Umbilical cord (tissue), 2 donors: ENCODE measurements at places on chromosomes 2 and 18.

DNA sequence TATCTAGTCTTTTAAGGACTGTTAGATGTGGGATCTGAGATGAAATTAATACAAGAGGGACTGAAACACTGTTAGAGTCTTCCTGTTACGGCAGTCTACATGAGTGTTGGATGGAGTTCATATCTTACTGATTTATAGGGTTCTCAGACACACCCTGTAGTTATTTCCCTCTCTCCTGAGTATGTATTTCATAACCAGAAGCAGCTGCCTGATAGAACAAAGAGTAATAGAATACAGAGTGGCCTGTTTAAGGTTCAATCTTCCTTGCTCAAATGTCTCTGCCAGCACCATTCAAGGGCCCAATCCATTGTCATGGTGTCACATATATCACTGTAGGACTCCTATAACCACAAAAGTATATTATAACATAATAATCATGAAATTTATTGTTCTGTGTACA is 1229.1 kb upstream of the ACVR2A start:
- no peak for DNase-seq

GRCh38 chr2:118817469-118817868 is 30.0 kb downstream of the EN1 start:
- DNase-seq, result no peak

- no peak for DNase-seq
Observed at GRCh38 chr2:39508198-39508597, 71.1 kb upstream of the MAP4K3 start.

GRCh38 chr2:240134956-240135520 is 1.1 kb downstream of the COPS9 start:
- no peak for DNase-seq

- DNase-seq, result no peak
Observed at GRCh38 chr2:142188562-142188961, 57.7 kb upstream of the LRP1B start.

GRCh38 chr2:38966678-38967077 is 77.0 kb downstream of the ARHGEF33 start:
- no peak for DNase-seq

- no peak for DNase-seq
Observed at GRCh38 chr2:3313781-3314375, 63.7 kb downstream of the EIPR1 start.

DNA sequence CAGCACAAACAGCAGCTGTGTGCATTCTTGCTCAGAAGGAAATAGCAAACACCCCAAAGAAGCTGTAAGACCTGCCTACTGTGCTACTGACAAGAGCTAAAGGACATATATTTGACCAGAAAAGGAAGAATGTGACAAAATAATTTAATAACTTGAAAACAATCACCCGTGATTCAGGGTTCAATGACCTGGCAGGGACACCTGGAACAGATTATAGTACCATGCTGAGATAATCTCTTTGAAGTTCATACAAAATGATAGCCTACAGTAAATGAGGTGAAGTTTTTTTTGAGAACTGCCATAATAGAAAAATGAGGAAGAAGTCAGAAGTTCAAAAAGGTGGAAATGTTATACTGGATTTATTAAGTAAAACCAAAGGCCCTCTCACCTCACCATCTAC is 324.8 kb upstream of the GULP1 start:
- DNase-seq, result no peak

DNA sequence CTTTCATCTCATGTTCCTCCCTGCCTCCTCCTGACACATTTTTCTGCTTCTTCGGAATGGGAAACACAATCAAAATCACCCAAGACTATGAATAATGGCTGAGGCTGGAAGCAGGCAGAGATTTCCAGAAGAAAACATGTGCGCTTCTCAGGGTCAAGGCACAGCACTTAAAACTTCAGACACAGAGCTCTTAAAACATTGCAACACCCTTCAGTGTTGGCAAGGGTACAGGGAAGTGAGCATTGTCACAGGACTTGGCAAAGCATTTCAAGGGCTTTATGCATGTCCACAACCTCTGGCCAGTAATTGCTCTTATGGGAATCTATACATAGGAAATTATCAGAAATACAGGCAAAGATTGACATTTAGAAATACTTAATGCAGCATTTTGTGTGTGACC is 477.6 kb upstream of the KLHL29 start:
- no peak for DNase-seq

GRCh38 chr2:19178175-19178574 is 180.2 kb downstream of the OSR1 start:
- peak; percentile 53 for DNase-seq

- no peak for DNase-seq
Observed at GRCh38 chr2:217520356-217521010, 482.3 kb downstream of the TNS1 start.

DNA sequence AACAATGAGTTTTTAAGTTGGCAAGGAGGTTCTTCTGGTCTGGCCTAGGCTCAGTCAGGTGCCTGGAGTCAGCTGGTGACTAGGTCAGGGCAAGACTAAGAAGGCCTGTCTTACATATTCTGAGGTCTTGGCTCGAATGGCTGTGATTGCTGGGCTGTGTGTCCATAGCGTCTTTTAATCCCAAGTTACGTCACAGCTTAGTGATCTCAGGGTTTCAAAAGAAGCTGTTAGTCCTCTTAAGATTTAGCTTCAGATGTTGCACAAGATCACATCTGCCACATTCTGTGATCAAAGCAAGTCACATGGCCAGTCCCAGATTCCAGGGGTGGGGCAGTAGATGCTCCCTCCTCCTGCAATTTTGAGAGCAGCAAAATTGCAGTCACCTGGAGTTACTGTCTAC is 61.3 kb downstream of the PKP4 start:
- DNase-seq, result peak; percentile 18

- peak; percentile 94 for DNase-seq
Observed at GRCh38 chr2:54572262-54572635, 116.1 kb downstream of the SPTBN1 start.

- peak; percentile 94 for DNase-seq
Observed at GRCh38 chr2:101308432-101309210, at the start of gene RNF149. TSS of gene RNF149 (minus strand) at chr2:101308701. CDS start at chr2:101308588, 113 bp downstream.

GRCh38 chr2:76204048-76204447 is 493.3 kb upstream of the GCFC2 start:
- DNase-seq, result no peak

DNA sequence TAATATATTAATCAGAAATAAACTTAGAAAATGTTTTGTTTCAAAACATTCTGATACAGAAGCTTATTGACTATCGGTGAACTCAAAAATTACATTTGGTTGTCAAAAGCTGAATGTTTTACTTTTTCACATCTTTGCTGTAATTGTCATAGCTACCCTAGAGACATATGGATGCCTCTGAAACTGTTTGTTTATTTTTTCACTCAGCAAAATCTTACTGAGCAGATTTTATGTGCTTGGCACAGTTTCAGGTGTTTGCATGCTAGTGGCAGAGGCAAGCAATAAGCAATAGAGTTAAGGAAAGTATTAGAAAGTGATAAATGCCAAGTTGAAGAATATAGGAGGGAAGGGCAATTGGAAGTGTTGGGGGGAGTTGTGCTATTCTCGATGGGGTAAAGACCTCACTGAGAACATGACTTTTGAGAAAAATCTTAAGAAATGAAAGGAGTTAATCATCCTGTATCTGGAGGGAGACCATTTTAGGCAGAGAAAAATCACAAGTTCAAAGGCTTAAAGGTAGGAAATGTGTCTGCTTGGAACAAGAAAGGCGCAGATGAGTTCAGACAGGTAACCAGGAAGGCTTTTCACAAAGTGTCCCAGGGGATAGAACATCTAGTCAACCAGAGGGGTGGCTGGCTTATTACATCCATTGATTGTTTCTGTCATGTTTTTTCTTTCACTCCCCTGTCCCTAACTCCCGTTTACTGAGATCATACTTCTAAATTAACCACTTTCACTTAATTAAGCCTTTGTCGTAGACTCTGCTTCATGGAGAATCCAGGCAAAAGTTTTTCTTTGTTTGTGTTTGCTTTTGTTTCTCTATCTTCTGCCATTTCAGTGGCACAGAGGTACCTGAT is 27.2 kb upstream of the COBLL1 start:
- no peak for DNase-seq

- no peak for DNase-seq
Observed at GRCh38 chr2:14231391-14231898, 401.1 kb upstream of the LRATD1 start.

DNA sequence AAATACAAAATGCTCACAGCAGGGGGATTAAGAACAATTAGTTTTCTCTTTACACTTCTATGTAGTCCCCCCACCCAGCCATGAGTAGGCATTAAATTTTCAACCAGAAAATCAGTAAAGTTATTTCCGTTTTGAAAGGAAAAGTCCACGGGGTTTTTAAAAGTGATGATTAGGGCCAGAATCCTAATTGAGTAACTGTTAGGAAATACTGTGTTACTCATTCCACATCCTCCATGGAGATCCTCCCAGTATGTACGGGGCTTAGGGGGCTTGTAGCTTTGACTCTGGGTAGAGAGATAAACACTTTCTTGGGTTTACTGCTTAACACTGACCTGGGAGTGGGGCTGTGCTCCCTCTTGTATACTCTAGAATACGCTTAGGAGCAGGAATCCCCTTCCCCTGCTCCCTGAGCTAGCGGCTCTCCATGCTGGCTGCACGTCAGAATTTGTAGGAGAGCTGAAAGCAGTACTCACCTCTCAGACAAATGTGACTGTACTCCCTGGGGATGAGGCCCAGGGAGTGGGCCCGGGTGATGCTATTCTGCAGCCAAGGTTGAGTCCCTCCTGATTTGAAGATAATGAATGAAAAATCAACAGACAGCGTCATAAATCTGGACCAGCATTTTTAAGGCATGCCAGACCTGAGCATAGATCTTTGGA is 100.5 kb downstream of the SLC4A3 start:
- peak; percentile 42 for DNase-seq

DNA sequence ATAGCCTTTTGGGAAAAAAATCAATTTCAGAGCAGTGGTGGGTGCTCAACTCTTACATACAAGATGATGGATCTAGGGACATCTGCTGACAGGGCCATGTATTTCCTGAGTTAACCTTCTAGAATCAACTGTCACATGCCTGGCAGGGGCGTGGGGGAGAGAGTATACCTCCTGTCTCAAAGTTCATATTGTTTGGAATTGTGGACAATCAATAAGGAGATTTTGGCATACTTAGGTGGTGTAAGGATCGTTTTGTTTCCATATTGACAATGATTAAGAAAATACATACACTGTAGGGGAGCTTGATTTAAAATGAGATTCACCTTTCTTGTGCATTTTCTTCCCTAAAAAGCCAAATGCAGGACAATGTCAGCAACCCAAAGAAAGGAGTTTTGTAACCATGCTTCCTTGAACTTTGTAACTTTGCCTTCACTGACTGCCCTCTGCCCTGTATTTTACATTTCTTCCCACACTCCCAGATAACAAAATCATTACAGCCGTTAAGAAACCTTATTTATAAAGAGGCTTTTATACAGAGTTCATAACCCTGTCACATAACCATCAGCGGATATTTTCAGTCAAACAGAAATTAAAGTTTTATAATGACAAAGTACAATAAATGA is 88.4 kb downstream of the MEP1B start:
- DNase-seq, result no peak

GRCh38 chr18:75108579-75109318 is 100.2 kb downstream of the PTGR3 start:
- DNase-seq, result no peak

DNA sequence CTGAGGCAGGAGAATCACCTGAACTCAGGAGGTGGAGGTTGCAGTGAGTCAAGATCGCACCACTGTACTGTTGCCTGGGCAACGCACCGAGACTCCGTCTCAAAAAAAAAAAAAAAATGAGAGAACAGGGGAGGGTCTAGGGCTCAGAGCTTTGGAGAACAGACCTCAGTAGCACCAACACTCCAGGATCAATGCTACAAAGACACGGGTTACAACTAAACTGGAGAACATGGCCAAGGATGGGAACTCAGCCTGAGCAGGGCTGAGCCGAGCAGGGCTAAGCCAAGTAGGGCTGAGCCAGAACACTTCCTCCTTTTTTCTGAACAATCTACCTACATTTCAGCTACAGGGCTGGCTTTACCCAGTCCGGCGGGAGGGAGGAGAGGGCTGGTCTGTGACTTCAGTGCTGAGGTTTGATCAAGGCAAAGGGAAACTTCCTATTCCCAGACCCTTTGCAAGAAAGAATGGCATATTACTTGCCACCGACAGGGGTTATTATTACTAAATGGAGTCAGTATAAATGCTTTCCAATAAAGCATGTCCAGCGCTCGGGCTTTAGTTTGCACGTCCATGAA is 2.9 kb upstream of the CASP8 start:
- no peak for DNase-seq

DNA sequence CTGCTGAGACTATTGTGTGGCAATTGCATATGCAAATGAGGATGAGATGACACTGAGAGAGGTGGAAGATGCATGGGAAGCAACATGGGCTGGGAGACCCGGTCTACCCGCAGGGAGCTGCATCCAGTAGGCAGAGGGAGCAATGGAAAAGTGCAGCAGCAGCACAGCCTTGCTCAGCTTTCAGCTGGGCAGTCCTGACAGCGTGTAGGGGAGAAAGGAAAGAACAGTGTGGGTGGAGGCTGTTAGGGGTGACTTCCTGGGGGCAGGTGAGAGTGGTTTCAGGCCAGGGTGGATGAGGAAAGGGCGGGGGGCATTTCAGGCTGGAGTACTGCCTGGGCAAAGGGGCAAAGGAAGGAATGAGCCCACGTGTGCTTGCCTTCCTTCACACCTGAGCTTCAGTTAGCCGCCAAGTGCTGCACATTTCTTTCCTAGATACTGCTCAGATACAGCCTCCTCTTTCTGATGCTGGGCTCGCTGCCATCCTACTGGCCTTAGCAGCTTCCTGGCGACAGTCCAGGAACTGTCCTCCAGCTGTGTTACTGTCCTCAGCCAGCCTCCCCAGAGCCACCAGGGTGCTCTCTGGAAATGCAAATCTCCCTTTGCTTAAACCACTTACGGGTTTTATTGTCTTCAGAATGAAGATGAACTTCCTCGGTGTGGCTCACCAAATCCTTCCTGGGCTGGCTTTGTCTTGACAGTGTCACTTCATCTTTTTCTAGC is 276.3 kb downstream of the TSN start:
- DNase-seq, result no peak

DNA sequence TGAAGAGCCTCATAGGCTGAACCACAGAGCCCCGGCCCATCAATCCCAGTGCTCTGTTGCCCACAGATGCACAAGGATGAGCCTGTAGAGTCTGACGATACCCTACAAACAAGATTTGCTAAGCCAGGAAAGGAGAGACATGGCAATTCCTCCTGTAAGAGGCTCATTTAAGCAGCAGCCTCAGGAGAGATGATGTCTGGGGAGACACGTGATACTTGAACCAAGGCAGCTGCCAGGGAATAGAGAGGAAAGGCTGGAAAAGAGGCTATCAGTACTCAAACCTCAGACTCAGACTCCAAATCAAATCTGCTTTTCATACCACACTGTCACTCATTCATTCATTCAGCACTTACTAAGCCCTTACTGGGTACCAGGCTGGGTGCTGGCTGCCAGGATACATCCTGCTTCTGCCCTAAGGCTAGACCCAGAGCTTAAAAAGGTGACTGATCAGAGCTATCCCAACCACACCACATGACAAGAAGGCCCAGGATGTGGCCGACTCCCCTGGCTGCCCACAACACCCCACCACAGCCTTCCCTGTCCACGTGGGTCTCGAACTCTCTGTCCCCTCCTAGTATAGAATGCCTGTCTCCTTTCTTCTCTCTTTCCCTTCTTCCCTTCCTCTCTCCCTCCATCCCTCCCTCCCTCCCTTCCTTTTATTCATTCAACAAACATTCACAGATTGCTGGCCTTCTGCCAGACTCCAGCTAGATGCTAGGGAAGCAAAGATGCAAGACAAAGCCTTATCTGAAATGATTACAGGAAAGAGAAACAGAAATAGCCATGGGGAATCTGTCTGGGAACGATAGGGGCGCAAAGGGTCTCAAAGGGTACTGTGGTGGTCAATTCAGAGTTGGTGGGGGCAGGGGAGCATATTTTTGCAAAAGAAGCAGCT is 23.4 kb upstream of the KCNK3 start:
- peak; percentile 68 for DNase-seq
